ENCODE measurements at places on chromosomes 5 and 9.

GRCh38 chr5:67363963-67364362, 167.4 kb upstream of the CD180 start:
- no peak for DNase-seq

GRCh38 chr9:134641173-134641989, at the start of gene COL5A1:
COL5A1 (plus strand) TSS chr9:134641803; CDS start chr9:134642188, 385 bp downstream.
- DNase-seq: no peak

- DNase-seq: no peak
These were observed 217.6 kb downstream of the NFIB start for GRCh38 chr9:14096258-14096922.

DNA sequence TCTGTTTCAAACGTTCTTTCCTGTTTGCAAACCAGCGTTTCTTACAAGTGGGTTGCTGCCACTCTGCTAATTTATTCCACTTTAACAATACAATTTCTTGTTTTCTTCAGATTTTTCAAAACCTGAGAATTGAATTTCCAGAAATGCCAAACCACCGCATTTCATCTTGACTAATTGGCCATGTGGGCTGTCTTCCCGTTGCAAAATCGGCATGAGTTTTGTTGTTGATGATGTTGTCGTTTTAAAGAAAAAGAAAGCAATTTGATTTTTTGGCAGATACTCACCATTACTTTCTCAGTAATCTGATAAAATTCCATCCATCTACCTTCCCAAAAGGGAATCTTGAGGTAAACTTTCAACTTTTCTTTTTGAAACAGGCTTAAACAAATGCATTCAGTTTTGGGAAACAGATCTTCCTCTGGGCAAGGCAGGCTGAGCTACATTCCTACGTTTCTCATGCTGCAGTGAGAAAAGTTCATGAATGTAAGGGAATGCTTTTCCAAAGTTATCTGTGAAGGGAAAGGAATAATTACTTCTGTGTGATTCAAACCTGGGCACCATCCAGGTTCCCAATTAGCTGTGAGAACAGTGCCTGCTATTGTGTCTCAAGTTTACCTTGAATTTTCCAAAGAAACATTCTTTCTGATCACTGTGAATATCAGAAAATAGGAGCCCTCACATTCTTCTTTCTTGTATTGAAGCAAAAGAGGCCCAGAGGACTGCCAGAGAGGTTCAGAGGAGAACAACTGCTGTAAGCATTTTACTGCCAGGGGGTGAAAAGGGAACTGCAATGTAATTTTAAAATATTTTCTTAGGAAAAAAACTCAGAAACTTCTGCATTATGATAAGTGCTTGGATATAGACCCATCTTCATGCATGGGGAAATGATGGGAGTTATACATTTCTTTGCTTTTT, 100.7 kb upstream of the TUT7 start:
- DNase-seq: no peak

GRCh38 chr5:91643797-91644196, 260.7 kb upstream of the ARRDC3 start:
- DNase-seq: no peak

GRCh38 chr9:80507611-80508010, 935.8 kb downstream of the TLE4 start:
- no peak for DNase-seq

DNA sequence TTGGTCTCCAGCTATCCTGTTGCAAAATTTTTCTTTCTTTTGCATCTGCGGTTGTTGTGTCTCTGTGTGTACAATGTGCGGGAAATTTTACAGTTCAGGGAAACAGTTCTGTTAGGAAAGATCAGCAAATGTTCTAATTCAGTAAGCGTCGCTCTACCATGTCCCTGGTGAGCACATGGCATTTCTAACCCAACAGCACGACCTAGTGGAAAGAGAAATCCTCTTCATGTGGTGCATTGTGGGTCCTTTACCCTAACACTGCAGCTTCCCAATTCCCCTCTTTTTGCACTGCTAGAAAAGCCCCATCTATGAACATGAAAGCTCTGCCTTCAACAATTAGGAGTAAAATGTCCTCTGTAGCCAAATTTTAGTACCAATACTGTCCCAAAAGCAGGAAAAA, 974.2 kb upstream of the CDH9 start:
- DNase-seq: no peak

DNA sequence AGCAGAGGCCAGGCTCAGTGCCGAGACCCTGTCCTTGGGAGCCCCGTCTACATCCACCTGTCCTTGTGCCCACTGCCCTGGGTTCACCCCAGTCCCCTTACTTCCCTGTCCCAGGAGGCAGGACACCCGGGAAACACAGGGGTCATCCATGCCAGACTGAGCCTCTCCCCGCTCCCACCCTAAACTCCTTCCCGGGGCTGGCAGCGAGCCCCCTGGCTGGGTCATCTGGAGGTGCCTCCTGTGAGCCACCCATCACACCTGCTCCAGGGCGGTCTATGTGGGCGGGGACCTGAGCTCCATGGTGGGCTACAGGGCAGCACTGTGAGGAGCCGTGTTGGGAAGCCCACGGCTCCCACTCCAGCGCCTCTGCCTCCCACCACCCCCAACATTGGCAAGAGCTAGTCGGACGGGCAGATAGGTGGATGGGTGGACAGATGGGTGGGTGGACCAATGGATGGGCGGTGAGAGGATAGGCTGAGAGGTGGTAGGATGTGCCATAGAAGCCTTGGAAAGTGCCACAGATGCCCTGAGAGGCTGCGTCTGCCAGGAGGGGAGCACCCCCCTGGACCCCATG, 42.5 kb upstream of the RXRA start:
- DNase-seq: no peak

GRCh38 chr5:80387063-80387768, 20.6 kb upstream of the ZFYVE16 start:
- DNase-seq: no peak

DNA sequence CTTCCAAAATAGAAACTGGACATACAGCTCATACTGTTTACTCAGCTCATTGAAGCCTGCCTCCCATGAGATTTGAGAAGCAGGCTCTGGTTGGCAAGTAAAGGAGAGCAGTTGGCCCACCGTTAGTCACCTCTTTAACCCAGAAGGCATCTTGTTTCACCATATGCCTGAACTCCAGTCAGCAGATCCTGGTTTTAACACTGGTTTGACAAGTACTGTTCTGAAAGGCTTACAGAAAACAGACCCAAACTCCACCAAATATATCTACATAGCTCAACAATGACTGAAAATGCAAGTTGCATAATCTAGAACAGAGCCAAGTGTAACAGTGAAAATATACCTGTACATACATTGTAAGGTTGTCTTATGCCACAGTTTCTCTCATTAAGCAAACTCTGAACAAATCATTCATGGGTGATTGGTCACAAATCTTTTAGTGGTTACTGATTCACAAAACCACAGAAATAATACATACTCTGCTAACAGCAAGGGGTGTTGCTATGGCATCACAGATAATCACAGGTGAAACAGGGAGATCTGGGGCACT, 198.8 kb downstream of the BNC2 start:
- DNase-seq: no peak

- DNase-seq: no peak
These were observed 207.1 kb upstream of the CLINT1 start for GRCh38 chr5:158066076-158066475.

DNA sequence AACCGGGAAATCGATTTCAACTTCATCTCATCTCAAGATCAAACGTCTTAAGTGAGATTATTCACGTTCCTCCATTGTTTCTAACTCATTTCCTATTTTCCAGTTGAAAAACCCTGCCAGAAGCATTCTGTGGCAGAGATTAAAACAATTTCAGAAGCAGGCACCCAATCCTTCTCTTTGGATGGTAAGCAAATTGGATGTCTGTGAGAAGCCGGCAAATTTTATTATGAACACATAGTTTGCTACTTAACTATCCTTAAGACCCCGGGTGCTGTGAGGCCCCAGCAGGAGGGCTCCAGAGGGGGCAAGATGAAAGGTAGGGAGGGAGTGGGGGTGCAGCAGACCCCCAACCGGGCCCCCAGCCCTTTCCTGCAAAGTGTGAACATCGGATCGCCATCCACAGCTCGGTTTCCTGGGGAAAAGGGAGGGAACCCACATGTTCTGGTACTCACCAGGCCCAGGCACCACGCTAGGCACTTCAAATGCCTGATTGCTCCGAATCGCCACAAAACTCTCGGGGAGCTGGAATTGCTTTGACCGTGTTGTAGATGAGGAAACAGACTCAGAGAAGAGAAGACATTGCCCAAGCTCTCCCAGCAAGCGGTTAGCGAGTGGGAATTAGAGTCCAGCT, 167.1 kb upstream of the MVB12B start:
- peak; percentile 2 for DNase-seq

- no peak for DNase-seq
These were observed 474.8 kb downstream of the SEMA5A start for GRCh38 chr5:9071074-9071473.

GRCh38 chr9:2028888-2029287, 13.7 kb downstream of the SMARCA2 start:
- DNase-seq: no peak

DNA sequence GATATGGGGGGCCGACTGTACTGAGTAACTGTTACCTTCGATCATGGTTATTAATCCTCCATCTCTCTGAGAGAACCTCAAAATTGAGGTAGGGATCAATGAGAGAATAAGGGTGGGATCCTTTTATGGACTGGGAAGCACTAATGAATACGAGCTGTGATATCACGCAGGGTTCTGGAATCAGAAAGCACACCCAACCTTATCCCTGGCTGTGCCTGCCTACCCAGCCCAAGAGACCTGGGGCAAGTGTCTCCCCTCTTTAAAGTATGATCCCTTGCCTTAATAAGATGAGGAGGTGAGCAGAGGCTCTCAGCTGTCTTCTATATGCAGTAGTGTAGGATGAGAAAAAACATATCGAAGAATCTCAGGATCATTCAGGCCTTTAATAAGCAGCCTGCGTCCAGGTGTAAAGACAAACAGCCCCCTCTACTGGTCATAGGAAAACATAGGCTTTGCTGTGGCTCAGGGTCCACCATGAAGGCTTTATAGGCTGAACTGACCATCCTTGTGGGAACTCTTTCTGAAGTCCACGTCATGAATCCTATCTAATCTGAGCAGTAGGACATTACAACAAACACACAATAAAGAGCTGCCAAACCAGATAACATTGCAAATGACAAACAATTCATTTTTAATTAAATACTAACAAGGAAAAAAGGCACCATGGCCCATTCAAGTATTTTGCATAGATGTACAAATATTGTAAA, 16.8 kb downstream of the NIPAL4 start:
- DNase-seq: peak; percentile 72

DNA sequence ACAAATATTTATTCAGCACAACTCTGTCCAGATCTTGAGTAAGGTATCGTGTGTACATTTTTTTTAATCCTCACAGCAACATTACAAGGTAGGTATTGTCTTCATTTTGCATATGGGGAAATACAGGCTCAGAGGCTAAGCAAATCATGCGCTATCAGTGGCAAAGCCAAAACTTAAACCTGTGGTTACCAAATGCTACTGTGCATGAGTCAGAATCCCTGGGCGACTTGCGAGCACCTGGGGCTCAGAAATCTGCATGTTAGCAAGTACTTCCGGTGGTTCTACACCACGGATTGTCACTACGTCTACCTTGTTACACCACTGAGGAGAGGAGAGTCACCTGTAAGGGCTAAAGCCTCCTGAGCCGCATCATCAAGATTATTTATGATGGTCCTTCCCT, 21.3 kb downstream of the C5orf58 start:
- peak; percentile 60 for DNase-seq

- DNase-seq: no peak
These were observed 77.9 kb downstream of the CTSL start for GRCh38 chr9:87803623-87804345.

GRCh38 chr5:56309262-56309826, 76.2 kb upstream of the ANKRD55 start:
- DNase-seq: no peak

DNA sequence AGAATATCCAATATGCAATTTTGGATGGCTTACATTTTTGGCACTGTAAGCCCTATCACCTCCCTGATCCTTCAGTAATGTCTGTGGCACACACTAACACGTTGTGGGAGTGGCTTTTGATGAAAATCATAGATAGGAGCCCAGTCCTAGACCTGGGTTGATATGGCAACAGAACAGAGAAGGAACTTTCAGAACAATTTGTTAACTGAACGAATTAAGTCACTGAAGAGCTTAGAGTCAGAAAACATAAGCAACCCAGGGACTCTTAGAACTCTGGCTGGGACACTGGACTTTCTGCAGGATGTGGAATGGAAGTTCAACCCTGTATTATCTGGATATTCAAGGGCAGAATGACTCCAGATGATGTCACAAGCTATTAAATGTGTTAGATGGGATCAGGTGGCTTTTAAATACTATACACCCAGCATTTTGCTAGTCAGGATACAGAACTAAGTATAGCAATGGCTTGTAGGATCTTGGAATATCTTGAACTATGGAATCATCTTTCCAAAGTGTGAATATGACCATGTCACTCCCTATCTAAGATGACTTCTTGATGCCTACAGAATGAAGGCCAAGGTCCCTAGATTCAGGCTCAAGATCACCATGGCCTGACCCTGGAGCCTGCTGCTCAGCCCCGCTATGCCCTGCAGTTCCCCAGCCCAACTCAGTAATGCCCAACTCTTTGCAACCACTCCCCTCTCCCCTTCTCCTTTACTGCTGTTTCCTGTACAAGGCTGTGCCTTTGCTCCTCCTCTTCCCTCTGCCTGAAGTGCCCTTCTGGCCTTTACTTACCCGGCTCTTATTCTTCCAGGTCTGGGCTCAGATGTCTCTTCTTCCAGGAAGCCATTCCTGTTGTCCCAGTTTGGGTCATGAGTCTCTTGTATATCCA, 42.8 kb downstream of the VLDLR start:
- no peak for DNase-seq

GRCh38 chr5:135131801-135132680, 98.0 kb upstream of the PITX1 start:
- DNase-seq: no peak

GRCh38 chr5:111901296-111901695, 144.3 kb upstream of the NREP start:
- no peak for DNase-seq

- DNase-seq: no peak
These were observed 125.8 kb downstream of the MYO10 start for GRCh38 chr5:16810208-16810854.

DNA sequence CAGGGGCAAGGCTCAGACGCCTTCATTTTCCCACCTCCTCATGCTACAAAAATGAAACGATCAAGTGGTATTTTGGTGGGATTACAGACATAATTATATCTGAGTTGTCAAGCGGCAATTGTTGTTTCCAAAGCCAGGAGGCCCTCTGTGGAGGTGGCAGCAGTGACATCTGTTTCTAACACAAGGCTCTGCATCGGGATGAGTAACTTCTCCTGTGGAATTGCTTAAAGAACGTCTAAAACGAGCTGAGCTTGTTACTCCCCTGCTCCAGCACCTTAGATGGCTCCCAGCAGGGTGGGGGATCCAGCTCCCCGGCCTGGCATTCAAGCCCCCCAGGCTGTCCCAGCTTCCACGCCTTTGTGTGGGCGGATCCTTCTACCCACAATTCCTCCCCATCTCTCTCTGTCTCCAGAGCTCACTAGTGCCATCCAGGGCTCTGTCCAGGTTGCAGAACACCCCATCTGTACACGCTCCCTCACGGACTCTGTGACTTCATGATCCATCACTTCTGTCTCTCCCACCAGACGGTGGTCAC, 36.8 kb downstream of the DAB2IP start:
- DNase-seq: no peak

- DNase-seq: no peak
These were observed 524.7 kb downstream of the SPATA31D1 start for GRCh38 chr9:82513242-82513751.

- no peak for DNase-seq
These were observed 424.0 kb upstream of the RGMB start for GRCh38 chr5:98349251-98349989.

All from GM10248 (cell line).